PC-9 (cell line): ENCODE measurements at places on chromosomes 6 and 20.

GRCh38 chr6:53735896-53736295 lies 58.9 kb upstream of the LRRC1 start:
- DNase-seq, result no peak

- DNase-seq, result no peak
These were observed 35.0 kb downstream of the ARMC2 start for GRCh38 chr6:108883172-108883571.

DNA sequence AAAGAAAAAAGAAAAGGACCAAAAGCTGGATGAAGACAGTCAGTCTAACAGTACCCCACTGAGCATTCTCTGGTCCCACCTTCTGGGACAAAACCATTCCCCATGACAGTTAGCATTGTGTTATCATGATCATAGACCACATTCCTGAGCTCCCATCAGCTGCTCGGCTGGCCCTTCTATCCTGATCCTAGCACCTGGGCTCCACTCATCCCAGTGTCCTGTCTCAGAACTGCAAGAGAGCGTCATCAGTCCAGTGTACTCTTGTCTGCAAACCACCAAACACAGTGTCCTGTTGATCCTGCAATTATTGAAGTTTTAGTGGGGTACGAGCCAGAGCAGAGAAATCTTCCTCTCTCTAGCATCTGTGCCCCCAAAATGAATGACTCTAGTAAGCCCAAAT lies 16.0 kb upstream of the TAAR1 start:
- DNase-seq, result no peak

- no peak for DNase-seq
These were observed 545 bp upstream of the VSX1 start for GRCh38 chr20:25082498-25082873.
